Fibroblast of skin of right quadriceps (primary cell): ENCODE measurements at places on chromosomes 5 and 9.

DNA sequence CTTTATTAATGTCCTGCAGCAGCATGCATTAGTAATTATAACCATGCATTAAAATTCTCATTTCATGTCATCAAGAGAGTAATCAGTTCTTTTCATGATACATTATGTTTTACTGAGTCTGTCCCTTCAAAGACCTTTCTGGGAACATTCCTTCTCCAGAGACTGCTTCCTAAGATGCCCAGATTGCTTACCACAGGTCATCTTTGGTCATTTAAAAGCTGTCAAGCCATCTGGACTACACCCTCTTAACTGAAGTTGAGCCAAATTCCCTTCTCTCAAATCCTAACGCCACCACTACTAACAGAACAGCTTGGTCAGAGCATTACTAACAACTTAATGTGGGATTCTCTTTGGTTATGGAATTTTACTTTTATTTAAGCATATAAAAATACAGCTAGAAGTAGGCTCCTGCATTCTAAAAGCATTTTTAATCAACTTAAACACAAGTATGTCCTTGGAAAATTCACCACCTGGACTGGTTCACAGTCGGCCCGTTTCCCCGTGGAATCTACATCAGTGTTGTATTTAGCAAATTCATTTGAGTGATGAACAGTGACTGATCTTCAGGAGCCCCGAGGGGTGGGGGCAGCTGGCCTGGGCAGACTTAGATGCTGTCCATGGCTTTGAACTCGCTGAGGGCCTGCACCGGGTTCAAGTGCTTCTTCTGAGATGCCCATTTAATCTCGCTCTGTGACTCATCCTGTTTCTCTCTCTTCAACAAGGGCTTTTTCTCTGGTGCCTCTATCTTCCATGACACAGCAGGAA is 92.8 kb upstream of the CCDC112 start:
- peak; percentile 17 for DNase-seq

GRCh38 chr5:128498844-128499455 is 39.1 kb downstream of the FBN2 start:
- peak; percentile 64 for DNase-seq

DNA sequence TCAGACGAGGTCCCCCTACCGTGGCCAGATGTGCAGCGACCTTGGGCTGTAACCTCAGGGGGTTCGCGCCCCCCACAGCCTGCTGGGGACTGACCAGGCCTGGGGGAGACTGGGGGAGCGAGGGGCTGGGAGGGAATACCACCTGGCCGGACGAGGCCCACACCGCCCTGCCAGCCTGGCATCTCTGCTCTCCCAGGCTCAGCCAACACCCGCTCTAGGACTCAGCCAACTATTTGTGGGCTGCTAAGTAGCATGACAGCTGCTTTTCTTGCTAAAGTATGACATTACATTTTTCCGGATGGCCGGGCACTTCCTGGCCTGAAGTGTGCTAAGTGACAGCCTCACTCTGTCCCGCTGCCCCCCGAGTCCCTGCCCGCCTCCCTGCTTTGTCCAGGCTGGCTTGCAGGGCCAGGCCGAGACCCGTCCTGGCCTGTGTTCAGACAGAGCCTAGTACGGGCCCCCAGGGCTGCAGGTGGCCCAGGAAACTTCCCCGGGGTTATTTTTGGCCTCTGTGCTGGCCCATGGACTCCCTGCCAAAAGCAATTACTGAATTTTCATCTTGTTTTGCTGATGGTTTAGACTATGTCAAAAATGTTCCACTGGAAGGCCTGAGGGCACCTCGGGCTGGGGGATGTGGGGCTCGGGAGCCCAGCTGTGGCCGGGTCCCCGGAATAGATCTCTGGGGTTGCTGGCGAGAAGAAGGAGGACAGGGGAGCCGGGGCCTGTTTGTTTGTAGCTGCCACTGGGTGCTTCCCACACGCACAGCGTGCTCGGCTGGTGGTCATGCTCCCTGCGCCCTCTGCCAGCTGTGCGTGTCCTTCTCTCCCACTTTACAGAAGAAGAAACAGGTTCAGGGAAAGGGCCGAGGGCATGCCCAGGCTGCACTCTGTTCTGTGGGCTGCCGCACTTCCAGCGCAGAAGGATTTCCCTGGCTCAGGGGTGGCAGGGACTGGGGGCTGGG is 13.4 kb upstream of the SLC2A6 start:
- no peak for DNase-seq

GRCh38 chr5:111961862-111962261 is 204.9 kb upstream of the NREP start:
- no peak for DNase-seq

GRCh38 chr5:147779694-147780093 is 2.8 kb downstream of the JAKMIP2 start:
- no peak for DNase-seq
